ENCODE measurements at places on chromosomes 7 and 10.

- DNase-seq = no peak
Observed at GRCh38 chr10:47031901-47032465, 120.8 kb downstream of the PTPN20 start.

DNA sequence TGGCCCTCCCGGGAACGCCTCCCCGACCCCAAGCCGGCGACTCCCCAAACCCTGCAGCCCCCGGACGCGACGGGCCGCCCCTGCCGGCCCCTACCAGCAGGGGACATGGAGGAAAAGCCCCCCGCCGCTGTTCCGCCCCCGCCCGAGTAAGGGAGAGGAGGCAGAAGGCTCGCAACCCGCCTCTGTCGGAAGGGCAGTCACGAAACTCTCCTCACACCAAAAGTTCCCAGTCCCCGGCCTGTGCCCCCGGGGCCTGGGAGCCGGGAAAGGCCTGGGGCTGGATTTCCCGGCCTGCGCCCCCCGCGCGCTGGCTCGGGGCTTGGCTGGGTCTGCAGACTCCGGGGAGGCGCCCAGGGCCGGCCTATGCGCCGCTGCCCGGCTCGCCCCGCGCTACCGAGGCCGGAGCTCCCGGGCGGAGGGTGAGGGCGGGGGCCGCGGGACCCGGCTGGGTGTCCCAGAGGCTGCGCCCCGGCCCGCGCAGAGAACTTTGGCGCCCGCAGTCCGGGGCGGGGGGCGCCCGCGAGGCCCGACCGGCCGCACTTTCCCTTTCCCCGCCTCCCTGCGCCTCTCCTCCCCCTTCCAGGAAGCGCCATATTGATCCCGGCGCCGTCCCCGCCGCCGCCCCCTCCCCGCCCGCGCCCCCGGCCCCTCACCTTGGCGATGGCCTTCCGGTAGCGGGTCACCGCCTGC lies 728 bp downstream of the PARD3 start:
- DNase-seq = no peak

DNA sequence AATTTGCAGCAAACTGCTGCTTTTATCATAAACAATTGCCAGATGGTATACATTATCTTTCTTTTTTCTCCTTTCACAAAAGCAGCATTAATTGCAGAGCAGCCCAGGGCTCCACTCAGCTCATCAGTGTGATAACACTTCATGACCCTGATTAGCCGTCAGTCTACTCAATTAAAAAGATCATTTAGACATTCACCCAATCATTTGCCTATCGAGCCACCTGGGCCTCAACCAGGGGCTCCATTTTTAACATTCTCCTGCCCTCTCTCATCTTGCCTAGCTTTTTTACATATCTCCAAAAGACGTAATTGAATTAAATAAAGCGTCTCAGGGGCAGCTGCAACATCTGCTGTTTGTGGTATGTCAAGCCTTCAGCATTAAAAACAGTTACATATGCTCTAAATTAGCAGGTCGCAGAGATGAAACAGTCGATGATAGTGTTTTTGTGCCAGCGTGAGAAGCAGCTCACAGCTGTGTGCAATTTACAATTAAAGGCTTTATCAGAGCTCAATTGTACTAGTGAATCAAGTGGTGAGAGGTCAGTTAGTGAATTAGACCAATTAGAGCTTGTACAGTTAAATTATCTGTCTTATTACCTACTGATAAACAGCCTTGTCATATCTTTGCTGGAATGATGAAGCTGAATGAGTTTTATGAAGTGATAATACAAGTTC lies 522.5 kb downstream of the ETV1 start:
- DNase-seq = no peak

- no peak for DNase-seq
Observed at GRCh38 chr7:133869556-133869955, 257.6 kb upstream of the LRGUK start.

DNA sequence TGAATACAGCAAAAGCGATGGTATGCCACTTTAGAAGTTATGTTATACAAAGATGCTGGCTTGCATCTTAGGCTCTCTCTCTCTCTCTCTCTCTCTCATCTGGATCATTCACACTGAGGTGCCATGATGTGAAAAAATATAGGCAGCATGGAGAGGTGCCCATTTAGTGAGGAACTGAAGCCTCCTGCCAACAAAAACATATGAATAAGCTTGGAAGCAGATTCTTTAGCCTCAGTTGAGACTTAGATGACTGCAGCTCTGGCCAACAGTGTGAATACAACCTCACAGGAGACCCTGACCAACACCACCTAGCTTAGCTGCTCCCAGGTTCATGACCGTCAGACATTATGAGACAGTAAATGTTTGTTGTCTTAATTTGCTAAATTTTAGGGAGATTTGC lies 560.1 kb upstream of the LRRTM3 start:
- no peak for DNase-seq

- DNase-seq = peak; percentile 60
Observed at GRCh38 chr10:6929148-6929830, 349.2 kb upstream of the PRKCQ start.

- no peak for DNase-seq
Observed at GRCh38 chr10:2117641-2118040, 380.3 kb upstream of the ADARB2 start.

DNA sequence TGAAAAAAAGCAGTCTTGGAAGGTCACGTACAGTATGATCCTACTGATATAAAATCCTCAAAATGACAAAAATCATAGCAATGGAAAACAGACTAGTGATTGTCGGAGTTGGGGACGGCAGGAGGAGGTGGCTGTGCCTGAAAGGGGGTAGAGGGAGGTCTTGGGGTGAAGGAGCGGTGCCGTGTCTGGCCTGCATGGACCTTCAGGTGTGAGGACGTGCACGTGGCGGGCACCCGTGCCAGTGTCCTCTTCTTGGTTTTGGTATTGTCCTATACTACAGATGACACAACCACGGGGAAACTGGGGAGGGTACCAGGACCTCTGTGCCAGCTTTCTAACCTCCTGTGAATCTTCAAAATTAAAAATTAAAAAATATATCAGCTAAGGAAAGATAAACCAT lies 73.0 kb downstream of the COBL start:
- DNase-seq = no peak

DNA sequence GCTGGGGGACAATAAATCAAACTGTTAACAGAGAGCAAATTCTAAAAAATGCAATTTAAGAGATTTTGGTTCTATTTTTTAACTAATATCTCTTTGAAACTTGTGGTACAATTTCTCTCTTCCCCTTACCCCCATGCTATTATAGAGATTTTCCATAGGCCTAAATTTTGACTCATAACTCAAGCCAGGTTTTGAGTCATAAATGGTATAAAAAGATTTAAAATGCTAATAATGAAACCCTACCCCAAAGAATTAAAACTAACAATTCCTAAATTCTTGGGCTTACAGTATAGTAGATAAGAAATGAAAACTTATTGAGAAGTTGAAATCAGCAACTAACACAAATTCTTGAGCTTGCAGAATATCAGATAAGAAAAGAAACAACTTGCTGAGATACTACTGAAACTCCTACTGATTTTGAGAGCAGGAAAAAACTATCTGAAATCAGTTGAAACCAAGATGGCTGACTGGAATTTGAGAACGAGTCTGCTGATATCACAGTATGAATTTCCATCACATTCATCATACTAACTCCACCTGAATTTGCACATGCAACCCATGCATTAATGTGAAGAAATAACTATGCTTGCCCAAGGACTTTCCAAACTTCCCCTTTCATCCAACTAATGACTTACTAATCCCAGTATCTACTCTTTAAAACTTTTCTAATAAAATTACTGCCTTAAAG lies 36.3 kb downstream of the POT1 start:
- DNase-seq = no peak

DNA sequence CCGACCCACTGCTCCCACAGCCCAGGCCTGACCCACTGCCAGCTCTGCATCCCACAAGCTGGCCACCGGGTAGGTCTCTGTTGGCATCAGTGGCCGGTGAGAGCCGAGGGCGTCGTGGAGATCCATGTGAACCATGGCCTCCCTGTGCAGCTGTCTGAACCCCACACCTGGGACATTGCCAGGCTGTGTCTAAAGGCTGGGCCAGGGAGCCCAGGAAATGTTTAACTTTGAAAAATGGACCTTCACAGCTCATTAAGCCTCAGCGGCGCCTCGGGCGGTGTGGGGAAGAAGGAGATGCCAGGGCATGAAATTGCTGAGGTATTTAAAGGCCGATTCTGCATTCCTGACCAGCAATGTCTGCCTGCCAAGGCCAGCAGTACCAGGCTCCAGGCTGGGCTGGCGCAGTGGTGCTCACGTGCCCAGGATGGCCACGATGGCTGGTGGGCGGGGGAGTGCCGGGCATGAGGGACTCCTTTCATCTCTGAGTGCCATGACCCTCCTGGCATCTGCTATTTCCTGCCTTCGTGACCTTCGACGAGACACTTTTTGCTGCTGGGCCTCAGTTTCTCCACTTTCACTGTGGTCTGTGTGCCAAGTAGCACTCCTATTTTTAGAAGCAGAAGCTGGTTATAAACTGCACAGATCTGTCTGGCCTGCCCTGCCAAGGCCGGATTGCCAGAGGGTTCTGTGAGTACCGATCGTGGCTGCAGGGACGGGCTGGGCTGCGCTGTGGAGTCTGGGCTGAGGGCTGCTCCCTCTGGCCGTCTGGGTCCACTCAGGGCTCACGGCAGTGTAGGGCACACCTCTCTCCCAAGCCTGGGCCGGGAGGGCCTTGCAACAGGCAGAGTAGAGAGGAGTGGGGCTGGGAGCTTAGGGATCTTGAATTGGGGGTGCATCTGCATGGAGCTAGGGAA lies 21.8 kb downstream of the ELFN1 start:
- no peak for DNase-seq

GRCh38 chr10:96017191-96017687 lies 26.1 kb upstream of the CCNJ start:
- peak; percentile 83 for DNase-seq

- no peak for DNase-seq
Observed at GRCh38 chr10:70274643-70275042, 9.2 kb downstream of the NPFFR1 start.

DNA sequence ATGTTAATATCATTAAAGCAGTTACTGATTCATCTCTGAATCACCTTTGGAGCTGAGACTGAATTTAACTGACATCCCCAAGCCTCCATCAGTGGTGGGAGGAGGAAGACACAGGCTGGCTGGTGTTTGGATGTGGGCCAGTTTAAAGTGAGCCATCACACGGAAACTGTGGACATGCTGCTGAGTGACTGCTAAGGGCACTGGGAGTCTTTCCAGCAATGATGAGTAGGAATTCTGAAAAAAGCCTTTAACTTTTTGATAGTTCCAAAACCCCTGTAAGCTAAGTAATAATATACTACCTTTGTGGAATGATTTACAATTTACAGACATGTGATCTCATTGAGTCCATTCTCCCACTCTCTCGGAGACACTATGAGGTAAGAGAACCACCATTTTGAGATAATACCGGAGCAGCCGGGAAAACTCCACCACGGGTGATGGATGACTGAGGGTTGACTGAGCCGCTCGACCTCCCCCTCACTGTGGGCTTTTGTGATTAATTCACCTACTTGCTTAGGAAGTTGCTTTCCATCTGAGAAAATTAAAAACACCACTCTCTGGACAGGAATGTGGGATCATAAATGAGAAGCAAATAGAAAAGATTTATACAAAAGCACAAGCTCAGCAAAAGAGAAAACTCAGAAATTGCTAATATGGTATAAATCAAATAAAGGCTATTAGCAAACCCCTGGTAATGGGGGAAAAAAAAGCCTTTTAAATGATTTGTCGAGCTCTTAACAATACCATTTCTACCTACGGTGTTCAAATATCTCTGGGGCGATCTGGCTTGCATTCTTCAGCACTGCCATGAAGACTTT lies 194.8 kb downstream of the FANK1 start:
- DNase-seq = peak; percentile 44

All from hematopoietic multipotent progenitor cell treated with erythropoietin and hydrocortisone succinate and interleukin-3 and kit ligand, for 4 days (in vitro differentiated cells).